RPMI7951 (cell line): ENCODE measurements at places on chromosomes 1 and 21. TPM values are rescaled to one million over a fixed set of nuclear protein-coding genes. Genes with fewer than 3 reads are reported as not detected.

Gene TSSK3
- 0.12 and 0.39 TPM in 2 replicates for total RNA-seq

Gene PPM1J
- total RNA-seq, result 0.29 and 0.84 TPM in 2 replicates

Gene TMEM125
- total RNA-seq, result not detected in 2 replicates

Gene DOCK7
- 78.5 and 102 TPM in 2 replicates for total RNA-seq

Gene C1orf87
- not detected in 2 replicates for total RNA-seq

Gene HSD11B1
- total RNA-seq, result 0.20 and 0.72 TPM in 2 replicates

DNA sequence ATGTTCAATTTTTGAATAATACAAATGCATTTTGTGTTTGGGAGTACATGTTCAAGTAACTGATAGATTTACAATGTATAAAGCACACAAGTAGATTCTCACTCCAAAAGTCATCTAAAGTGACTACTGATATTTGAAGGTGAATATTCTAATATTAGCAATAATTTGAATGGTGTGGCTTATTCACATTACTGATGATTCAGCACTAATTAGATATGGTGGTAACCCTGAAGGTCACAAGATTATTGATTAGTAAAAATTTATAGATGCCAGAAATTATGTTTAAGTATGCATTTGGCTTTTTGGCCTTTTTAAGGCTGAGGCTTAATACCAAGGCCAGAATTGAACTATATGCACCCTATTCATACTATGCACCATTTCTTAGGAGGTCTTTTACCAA is 52.4 kb upstream of the TENT5C start:
- DNase-seq, result no peak

GRCh38 chr1:89954401-89954800 is 40.5 kb upstream of the ZNF326 start:
- DNase-seq, result no peak

DNA sequence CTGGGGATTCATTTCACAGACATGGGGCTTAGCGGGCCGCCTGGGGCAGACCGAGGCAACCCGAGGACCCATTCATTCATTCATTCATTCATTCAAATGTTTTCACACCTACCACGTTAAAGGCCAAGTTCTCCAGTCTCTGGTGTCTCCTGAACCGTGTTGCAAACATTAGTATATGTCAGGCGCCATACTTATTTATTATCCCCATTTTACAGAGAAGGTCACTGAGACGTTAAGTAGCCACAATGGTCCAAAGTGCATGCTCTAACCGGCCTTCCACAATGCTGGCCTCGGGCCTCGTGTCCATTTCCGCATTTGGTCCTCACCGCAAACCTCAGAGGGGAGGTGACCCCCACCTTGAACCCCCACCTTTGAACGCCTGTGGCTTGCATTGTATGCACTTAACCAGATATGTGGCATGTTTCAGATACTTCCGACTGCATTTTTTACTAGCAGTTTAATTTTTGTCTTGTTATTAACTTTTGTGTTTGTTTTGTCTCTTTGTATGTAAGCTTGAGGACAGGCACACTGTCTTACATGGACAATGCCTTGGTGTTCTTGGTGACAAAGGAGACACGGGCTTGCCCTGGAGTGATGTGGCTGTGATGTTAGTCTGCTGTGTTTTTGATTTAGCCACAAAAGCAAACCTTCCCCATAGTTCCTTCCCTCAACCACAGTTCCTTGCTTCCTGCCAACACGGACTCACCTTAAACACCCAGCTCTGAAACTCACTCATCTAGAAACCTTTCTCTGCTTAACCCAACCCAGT is 1.2 kb upstream of the IFFO2 start:
- DNase-seq, result no peak

GRCh38 chr1:112713466-112714312 is 1.4 kb downstream of the PPM1J start:
- no peak for DNase-seq

DNA sequence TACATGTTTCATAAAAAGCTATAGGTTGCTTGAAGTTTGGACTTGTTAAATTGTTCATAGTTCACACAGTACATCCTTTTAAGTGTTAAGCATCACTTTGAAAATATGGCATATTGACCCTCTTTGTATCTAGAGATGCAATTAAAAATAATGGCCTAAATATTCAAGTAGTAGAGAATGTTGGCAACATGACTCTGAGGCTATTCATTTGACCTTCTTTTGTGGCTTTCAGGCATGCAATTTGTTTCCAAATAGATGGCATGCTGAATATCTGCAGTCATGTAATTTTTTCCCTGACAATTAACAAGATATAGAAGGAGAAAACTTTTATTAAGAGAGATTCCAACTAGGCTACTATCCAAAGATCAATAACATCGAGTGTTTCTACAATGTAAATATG is 230.5 kb upstream of the ZRANB2 start:
- no peak for DNase-seq

DNA sequence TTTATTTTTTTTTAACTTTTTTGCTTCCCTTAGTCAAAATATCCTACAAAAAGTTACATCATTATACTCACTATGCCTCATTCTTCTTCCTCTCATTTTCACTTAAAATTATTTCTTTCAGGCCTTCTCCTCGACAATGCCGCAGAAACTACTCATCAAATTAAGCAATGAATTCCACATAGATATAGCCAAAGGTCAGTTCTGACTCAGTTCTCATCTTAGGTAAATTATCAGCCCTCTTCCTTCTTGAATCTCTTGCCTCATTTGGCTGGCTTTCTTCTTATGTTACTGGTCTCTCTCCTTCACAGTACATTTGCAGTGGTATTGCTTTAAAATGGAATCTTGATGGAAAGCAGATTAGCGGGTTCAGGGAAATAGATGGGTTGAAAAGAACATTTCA is 260.7 kb upstream of the BRINP3 start:
- DNase-seq, result no peak

GRCh38 chr1:164466001-164466421 is 93.0 kb upstream of the PBX1 start:
- no peak for DNase-seq

- DNase-seq, result no peak
These were observed 148.0 kb downstream of the PLA2G4A start for GRCh38 chr1:186976700-186977099.

DNA sequence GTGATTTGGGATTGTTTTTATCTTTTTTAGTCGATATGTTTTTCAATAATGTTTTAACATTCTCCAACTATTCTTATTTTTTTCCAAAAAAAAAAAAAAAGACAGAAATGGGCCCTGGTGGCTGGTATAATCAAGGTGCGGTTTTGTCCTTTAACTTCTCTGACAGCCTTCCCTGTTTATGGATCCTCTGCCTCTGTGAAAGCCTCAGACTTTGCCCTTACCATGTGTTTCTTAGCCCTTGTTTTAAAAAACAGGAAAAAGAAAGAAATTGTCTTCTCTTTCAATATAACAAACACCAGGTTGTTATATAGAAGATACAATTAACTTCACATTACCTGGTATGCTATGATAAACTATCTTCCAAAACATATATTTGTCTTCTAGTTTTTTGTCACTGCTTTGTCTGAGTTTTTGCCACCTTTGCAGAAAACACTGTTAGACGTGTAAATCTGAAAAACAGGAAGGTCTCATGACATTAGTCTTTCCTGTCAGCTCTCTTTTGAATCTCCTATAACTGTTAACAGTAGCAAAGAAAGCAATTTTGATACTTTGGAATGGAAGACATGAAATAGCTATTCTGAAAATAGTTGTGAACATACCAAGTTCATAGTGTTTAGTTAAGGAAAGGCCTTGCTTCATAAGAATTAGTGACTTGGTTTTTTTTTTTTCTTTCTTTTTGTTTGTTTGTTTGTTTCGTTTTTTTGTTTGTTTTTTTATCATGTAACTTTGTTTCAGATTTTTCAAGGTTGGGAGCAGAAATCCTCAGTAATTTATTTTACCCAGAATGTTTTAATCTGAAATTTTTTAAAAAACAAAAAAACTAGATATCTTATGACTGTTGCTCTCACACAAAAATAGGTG is 31.7 kb upstream of the CACYBP start:
- DNase-seq, result no peak

- DNase-seq, result no peak
These were observed 127.2 kb downstream of the LACTBL1 start for GRCh38 chr1:22845398-22845935.

DNA sequence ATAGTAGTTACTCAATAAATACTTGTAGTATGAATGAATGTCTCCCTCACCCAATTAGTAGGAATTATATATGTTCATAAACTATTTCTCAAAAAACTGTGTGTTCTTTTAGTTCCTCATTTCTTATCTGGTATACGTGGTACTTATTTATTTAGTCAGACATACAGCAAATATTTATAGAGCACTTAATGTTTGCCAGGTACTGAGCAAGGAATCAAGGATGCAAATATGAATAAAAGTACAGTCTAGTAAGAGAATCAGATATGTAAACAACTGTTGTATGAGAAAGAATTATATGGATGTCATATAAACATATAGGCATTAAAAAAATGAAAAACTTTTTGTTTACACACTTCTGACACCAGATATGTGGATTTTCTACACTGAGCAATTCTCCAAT is 58.5 kb downstream of the ATF6 start:
- no peak for DNase-seq

- DNase-seq, result no peak
These were observed 33.7 kb upstream of the IL6R start for GRCh38 chr1:154371436-154371835.

GRCh38 chr1:212110617-212111016 is 75.1 kb downstream of the DTL start:
- no peak for DNase-seq

- no peak for DNase-seq
These were observed 56.4 kb downstream of the AJAP1 start for GRCh38 chr1:4710592-4711415.

DNA sequence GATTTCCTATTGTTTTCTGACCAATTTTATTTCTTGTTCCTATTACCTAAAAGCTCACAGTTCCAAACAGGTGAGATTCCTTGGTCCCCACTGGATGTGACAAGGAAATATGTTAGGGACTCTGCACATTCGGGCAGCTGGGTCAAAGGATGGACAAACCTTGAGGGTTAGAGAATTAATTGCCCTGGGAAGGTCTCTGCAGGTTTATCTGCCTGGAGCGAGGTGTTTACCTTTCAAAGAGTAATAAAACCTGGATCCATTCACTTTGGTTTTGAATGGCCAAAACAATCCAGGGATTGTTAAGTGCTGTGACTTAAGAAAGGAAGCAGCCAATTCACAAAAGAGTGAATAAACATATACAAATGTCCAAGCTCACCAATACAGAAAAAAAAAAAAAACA is 33.6 kb upstream of the RAB4A start:
- no peak for DNase-seq

- DNase-seq, result no peak
These were observed 162.3 kb upstream of the CHRM3 start for GRCh38 chr1:239224100-239224499.

DNA sequence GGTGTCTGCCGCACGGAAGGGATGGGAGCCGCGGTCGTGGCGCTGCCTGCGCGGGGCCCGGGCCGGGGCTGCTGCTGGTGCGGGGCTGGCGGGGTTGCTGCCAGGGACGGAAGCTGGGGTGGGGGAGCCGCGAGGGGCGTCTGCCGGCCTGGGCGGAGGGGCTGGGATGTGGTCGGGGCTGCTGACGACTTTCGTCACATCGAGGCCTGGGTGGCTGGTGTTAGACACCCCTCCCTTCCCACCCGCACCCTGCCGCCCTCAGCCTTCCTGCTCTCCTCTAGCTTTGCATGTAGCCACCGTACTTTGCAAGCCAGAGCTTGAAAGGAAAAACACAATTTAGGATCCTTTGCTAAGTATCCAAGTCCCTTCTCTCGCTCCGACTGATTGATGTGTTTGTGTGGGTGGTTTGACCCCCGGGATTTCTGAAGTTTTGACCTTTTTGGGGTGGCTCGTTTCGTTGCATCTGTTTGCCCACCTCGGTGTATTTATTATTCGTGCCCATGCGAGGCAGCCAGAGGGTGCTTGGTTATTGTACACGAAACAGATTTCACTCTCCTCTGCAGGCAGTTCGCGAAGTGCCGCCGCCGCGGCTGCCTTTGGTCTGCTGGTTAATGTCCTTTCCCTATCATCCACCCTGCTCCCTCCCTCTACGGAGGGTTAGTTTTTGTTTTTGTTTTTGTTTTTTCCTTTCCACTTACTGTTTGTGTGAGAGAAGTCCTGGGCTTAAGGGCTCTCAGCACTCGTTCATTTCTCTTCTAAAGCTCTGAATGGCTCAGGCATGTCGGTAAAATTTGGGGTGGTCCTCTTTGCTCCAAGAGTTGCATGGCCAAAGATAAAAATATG is 868 bp downstream of the C1orf21 start:
- peak; percentile 30 for DNase-seq

GRCh38 chr1:159448181-159448580 is 8.7 kb downstream of the OR10J1 start:
- DNase-seq, result no peak

GRCh38 chr1:211323156-211324063 is 3.2 kb upstream of the TRAF5 start:
- peak; percentile 60 for DNase-seq

DNA sequence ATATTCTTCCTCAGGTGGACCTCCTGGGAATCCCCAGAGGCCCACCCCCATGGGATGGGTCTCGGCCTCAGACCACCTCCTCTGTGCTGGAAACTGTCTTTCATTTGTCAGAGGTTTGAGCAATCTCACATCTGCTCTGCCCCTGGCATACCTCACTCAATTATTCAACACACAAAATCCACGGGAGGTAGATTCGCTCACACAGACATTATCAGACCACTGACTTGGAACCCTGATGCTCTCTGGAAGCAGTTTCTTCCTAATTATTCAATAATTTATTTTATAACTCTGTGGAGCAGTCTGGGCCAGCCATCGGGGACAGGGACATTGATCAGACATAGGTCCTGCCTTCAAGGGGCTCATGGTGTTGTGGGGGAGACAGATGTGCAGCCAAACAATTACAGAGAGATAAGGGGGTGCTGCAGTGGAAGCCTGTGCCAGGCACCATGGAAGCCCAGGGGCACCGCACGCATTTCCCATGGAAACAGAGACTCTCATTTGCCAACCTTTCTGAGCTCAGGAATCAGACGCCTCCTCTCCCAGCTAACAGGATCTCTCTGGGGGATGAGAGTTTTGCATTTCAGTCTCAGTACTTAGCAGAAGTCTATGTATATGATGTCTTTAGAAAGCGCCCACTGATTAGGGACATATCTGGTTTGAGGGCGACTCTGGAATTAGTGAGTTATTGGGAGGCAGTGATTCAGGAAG is 96.5 kb downstream of the HMGB4 start:
- DNase-seq, result no peak
